Stomach (tissue), 19 donors: ENCODE measurements at places on chromosomes 5 and 9.

GRCh38 chr5:97229196-97229595 is 46.1 kb upstream of the RIOK2 start:
- peak; percentile 43 for DNase-seq

DNA sequence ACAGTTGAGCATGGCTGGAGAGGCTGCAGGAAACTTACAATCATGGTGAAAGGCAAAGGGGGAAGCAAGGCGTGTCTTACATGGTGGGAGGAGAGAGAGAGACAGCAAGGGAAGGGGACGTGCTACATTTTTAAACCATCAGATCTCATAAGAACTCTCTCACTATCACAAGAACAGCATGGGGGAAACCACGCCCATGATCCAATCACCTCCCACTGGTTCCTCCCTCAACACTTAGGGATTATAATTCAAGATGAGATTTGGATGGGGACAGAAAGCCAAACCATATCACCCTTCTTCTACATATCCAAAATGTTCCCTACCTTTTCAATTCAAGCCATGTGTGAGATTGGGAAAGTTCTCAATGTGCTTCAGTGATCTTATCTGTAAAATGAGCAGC is 22.9 kb upstream of the GLRX start:
- no peak for DNase-seq

DNA sequence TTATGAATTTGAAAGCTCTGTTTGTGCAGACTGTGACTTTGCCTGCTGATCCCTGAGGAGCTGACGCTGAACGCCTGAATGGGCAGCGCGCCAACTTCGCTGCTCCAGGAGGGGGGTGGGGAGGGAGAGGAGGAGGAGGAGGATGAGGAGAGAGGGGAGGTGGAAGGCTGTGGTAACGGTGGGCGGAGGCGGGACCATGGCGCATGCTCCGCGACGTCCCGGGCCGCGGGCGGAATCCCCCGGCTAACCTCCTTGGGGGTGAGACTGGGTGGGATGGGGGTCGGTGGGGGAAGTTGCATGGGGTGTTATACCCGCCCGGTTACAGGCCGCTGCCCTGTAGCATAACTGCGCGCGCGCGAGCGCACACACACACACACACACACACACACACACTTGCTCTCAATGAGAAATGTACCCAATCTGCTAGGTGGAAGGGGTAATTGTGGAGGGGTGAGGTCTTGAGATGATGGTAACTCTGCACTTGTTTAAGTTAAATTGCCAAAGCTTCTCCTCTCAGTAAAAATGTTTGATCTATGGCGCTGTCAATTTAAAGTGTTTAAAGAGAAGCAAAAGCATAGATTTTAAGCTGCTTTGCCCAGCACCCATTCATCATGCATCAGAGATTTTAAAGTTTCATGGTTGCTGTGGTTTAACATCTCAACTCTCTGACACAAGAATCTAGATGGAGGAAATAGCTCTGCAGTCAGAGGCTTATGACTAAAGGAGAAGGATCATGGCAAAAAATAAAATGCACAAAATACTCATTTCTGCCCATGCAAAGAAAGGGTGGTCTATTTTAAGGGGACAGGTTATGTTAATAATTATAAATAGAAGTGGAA is 76.6 kb upstream of the TBCA start:
- peak; percentile 83 for DNase-seq

- DNase-seq = no peak
Measured at GRCh38 chr5:107058235-107058634, 612.5 kb downstream of the EFNA5 start.

DNA sequence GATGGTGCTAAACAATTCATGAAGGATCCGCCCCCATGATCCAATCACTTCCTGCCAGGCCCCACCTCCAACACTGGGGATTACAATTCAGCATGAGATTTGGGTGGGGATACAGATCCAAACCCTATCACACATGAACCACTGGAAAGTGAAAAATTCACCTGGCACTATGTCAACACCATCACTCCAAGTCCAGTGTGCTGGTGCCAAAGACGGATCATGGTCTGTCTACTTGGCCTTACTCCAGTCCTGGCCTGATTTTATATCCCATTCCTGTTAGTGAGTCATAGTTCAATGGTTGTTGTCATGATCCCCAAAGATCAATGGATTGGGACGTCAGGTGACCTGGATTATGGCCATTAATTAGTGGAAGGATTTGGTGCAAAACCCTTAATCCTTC is 147.4 kb upstream of the RPS23 start:
- DNase-seq = no peak

DNA sequence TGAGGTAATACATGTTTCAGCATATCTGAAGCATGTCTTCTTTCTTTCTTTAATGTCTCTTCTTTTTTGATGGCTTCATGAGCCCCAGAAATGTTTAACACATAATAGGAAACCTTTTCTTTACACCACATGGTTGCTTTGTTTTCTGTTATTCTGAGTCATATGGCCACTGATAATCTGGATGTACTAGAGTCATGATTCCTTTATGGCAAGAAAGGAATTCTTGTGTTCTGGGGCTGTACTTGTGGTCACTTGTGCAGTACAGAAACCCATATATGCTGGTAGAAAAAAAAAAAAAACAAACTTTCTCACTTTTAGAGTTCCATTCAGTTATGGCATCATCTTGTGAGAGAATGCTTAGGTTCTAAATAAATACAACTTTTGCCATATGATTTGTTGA is 1669.3 kb upstream of the CDH9 start:
- DNase-seq = no peak

DNA sequence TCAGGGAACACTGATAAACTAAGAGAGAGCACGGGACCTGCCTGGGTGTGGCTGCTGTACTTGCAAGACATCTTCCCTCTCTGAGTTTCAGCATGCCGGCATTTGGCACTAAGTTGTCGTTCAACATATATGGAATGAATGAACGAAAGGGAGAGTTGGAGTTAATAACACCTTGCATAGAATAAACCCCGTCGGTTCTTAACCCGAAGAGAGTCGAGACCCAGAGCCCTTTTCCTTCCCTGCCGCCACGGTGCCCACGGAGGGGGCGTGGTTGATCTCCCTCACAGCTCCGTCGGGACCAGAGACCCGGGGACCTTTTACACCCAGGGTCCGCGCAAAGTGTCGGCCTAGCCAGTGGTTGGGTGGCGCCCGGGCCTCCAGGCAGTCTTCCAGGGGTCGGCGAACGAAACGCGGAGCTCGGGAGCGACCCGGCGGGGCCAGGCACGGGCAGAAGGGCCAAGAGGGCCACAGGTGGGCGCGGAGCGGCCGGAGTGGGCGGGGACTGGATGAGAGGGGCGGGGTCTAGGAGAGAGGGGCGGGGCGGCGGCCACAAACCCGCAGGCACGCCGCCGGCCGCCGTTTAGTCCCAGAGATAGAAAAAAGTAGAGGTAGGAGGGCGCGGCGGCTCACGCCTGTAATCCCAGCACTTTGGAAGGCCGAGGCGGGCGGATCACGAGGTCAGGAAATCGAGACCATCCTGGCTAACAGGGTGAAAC is 735 bp upstream of the RPL26L1 start:
- peak; percentile 76 for DNase-seq

DNA sequence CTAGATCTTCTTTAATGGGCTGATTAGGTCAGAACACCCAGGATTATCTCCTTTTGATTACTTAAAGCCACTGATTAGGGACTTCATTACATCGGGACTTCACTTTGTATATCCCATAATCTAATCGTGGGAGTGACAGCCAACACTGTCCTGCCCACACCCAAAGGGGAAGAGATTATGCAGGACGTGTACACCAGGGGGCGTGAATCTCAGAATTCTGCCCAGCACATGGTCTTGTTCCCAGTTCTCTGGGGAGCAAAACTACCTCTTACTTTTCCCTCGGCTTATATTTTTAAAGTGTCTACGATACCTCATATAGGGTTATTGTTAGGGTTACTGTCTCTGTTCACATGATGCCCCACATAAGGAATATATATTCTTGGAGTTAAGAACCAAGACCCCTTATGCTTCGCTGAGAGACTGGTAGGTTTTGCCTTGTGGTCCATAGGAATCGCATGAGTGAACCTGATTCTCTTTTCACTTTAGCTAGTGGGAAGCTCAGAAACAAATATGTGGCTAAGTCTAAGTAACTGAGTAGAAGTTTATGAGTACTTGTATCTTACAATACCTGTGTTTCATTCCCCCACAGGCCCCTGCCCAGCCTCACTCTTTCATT is 192.7 kb downstream of the GNA14 start:
- DNase-seq = peak; percentile 41

- DNase-seq = no peak
Measured at GRCh38 chr9:13718086-13718485, 438.6 kb upstream of the MPDZ start.

DNA sequence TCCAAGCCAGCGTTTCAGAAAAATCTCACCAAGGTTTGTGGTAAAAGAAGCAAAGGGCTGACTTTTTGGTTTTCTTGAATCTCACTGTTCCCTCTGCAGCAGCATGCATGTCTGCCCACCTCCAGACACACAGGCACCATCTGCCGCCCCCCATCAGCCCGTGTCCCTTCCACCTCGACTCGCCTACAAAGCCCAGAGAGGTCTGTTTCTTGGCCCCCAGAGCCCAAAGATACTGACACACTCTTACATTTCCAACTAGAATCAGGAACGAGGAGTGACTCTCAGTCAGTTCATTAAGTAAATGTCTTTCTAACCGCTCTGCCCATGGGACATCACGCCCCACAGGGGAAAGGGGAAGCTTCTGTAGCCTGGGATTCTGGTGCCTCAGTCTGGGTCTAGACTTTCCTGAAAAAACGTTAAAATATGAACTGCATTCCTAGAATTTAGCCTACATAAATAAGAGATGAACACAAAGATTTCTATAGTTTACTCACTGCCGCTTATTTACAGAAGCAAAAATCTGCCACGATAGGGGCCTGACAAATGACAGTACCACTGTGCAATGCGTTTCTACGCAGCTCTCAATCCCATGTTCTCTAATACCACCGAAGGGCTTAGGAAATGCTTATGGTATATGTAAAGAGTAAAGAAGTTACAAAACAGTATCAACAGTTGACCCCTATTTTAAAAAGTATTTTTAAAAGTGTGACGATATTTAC is 4.1 kb downstream of the IL4 start:
- DNase-seq = no peak

GRCh38 chr5:169494941-169495548 is 88.5 kb upstream of the SPDL1 start:
- peak; percentile 16 for DNase-seq

- DNase-seq = no peak
Measured at GRCh38 chr9:126546036-126546435, 67.7 kb upstream of the LMX1B start.

- DNase-seq = peak; percentile 90
Measured at GRCh38 chr5:39547553-39548154, 122.9 kb upstream of the DAB2 start.

DNA sequence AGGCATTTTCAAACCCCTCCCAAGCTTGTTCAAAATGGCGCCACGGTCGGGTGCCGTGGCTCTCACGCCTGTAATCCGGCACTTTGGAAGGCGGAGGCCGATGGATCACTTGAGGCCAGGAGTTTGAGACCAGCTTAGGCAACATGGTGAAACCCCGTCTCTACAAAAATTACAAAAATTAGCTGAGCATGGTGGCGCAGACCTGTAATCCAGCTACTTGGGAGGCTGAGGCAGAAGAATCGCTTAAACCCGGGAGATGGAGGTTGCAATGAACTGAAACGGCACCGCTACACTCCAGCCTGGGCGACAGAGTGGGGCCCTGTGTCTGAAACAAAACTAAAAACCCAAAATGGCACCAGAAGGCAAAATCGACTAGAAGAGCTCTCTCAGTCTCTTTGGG is 142.0 kb downstream of the MTX3 start:
- DNase-seq = no peak

DNA sequence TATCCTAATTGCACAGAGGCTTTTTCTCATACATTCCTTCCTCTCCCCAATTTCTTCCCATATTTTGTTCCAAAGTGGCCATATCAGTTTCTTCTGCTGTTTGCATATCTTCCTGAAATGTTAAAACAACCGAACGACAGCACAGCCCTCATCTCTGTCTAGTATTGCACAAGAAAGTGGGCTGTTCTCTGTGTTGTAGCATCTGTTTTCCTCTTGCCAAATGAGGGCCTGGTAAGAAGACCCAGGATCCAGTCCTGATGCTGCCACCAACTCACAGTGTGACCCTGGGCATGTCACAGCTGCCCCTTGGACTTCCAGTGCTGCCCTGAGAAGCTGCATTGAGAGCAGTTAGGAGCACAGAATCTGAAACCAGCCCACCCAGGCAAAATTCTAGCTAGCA is 4.1 kb downstream of the SLC31A2 start:
- no peak for DNase-seq

DNA sequence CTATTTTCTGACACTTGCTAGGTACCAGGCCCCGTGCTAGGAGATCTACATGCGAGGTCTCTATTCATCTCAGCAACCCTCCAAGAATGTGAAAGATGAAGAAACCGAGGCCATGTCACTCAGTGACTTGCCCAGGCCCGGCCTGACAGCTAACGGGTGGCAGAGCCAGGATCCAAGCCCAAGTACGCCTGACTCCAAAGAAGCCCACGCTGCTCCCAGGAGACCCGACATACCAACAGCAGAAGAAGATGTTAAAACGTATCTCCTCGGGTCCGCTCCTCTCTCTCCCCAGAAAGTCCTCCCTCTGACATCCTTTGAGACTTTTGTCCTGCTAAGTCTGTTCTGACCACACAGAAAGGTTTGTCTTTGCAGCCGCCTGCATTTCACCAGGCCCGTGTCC is 65.2 kb downstream of the CRB2 start:
- no peak for DNase-seq

DNA sequence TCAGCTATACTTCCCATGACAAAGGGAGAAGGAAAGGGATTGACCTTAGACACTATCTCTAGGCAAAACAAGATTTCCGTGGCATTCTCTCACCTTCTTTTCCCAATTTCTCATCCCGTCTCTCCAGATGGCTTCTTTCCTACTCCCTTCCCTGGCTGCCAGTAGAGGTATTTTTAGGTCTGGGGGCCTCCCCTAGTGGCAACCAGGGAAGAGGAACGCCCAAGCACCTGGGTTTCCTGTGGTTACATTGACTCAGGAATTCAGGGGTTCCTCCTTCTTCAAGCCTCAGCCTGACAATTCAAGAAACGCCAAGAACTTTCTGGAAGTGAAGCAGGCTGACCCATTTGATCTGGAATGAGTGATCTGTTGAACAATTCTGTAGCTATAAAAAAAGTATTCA is 111.5 kb upstream of the OSMR start:
- no peak for DNase-seq

GRCh38 chr5:120609570-120609969 is 145.5 kb downstream of the PRR16 start:
- DNase-seq = no peak
